ENCODE measurements at places on chromosomes 1 and 21. TPM values are rescaled to one million over a fixed set of nuclear protein-coding genes. Genes with fewer than 3 reads are reported as not detected.

OXCT2 gene
- total RNA-seq: not detected

TTLL7 gene
- 1.5 TPM for total RNA-seq

RPE65 gene
- total RNA-seq: not detected

HUNK gene
- 0.23 TPM for total RNA-seq

HFM1 gene
- not detected for total RNA-seq

F3 gene
- total RNA-seq: not detected

LMOD1 gene
- total RNA-seq: not detected

FAM110D gene
- not detected for total RNA-seq

FRRS1 gene
- total RNA-seq: 0.25 TPM

FCRL1 gene
- total RNA-seq: not detected

MAN1C1 gene
- 41.0 TPM for total RNA-seq

PRXL2B gene
- 34.6 TPM for total RNA-seq

NDUFS2 gene
- total RNA-seq: 82.5 TPM

SYDE2 gene
- total RNA-seq: 2.3 TPM

RIPK4 gene
- total RNA-seq: 0.05 TPM

KIF17 gene
- total RNA-seq: not detected

AMY1C gene
- not detected for total RNA-seq

LCE2B gene
- not detected for total RNA-seq

BEND5 gene
- total RNA-seq: 3.5 TPM

NTNG1 gene
- total RNA-seq: not detected

CA14 gene
- not detected for total RNA-seq

PCNT gene
- total RNA-seq: 81.5 TPM

RIPPLY3 gene
- not detected for total RNA-seq

L1TD1 gene
- not detected for total RNA-seq

RHCE gene
- not detected for total RNA-seq

DENND2C gene
- 0.23 TPM for total RNA-seq

FCRL2 gene
- total RNA-seq: not detected

TCHHL1 gene
- total RNA-seq: not detected

FPGT gene
- total RNA-seq: 6.9 TPM

HORMAD1 gene
- 0.17 TPM for total RNA-seq

TRIM67 gene
- total RNA-seq: not detected

CLIC6 gene
- total RNA-seq: not detected

RNF186 gene
- total RNA-seq: not detected

KLHDC7A gene
- total RNA-seq: not detected

FMOD gene
- total RNA-seq: 0.12 TPM

RNU1-2 gene
- 1,658 TPM for total RNA-seq

HEYL gene
- not detected for total RNA-seq

MEX3A gene
- not detected for total RNA-seq

LRRC53 gene
- not detected for total RNA-seq

KCNK1 gene
- total RNA-seq: 0.73 TPM

RBM11 gene
- 0.43 TPM for total RNA-seq

DMRTA2 gene
- not detected for total RNA-seq

OPRD1 gene
- total RNA-seq: not detected

CYP4A22 gene
- not detected for total RNA-seq

AVPR1B gene
- not detected for total RNA-seq

KAZN gene
- 0.48 TPM for total RNA-seq

NR1I3 gene
- total RNA-seq: not detected

CSRP1 gene
- 65.6 TPM for total RNA-seq

RASAL2 gene
- not detected for total RNA-seq

GALE gene
- total RNA-seq: 18.7 TPM

LCE3D gene
- not detected for total RNA-seq

GSTM1 gene
- total RNA-seq: 0.24 TPM

S100A2 gene
- total RNA-seq: 0.33 TPM

CFHR5 gene
- not detected for total RNA-seq

ASCL5 gene
- total RNA-seq: not detected

CFAP141 gene
- total RNA-seq: not detected

TMOD4 gene
- 4.4 TPM for total RNA-seq

PRELP gene
- not detected for total RNA-seq

SRSF4 gene
- 97.3 TPM for total RNA-seq

TAS1R1 gene
- total RNA-seq: not detected

All from activated naive CD4-positive, alpha-beta T cell treated with anti-CD3 and anti-CD28 coated beads, Interleukin-2, amount 10 ng/mL, durations not matched to agents 5 hours and 36 hours (primary cell).